ENCODE measurements at places on chromosomes 5 and 9.

DNA sequence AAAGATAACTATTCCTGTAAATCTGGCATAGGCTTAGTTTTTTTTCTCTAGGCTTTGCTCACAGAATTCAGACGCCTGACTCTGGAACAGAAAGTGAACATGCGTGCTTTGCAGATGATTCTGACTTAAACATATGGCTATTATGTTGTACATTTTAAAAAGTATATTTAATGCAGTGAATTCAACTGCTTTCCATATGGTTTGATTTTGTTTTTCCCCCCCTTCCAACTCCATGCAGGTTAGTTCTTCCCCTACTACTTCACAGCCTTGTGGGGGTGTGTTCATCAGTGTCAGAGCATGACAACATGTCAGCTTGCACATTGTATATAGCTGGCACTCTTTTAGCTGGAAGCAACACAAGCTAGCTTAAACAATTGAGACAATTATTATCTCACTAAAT is 226.8 kb downstream of the TMEM167A start:
- no peaks in the 10 kb centered on the region for H3K36me3 ChIP-seq
- H3K4me1 ChIP-seq, result no peaks in the 10 kb centered on the region
- H3K27ac ChIP-seq, result no peak overlapping the region
- DNase-seq, result no peak
- no peaks in the 10 kb centered on the region for H3K27me3 ChIP-seq
- no peak overlapping the region for H3K4me3 ChIP-seq

GRCh38 chr9:82231411-82231810 is 242.8 kb downstream of the SPATA31D1 start:
- H3K36me3 ChIP-seq, result no peaks in the 10 kb centered on the region
- H3K4me1 ChIP-seq, result peaks cover 7% of the 10 kb centered on the region
- H3K27ac ChIP-seq, result no peak overlapping the region
- DNase-seq, result no peak
- no peak overlapping the region for H3K4me3 ChIP-seq

- H3K4me1 ChIP-seq, result no peaks in the 10 kb centered on the region
- DNase-seq, result no peak
- H3K27ac ChIP-seq, result no peak overlapping the region
- no peak overlapping the region for H3K4me3 ChIP-seq
- no peaks in the 10 kb centered on the region for H3K36me3 ChIP-seq
- H3K27me3 ChIP-seq, result no peaks in the 10 kb centered on the region
Observed at GRCh38 chr5:163269624-163270023, 167.8 kb upstream of the CCNG1 start.

GRCh38 chr9:26950521-26950920 is 3.5 kb upstream of the PLAA start:
- H3K27ac ChIP-seq, result no peak overlapping the region
- H3K4me3 ChIP-seq, result no peak overlapping the region
- DNase-seq, result no peak
- no peaks in the 10 kb centered on the region for H3K36me3 ChIP-seq

DNA sequence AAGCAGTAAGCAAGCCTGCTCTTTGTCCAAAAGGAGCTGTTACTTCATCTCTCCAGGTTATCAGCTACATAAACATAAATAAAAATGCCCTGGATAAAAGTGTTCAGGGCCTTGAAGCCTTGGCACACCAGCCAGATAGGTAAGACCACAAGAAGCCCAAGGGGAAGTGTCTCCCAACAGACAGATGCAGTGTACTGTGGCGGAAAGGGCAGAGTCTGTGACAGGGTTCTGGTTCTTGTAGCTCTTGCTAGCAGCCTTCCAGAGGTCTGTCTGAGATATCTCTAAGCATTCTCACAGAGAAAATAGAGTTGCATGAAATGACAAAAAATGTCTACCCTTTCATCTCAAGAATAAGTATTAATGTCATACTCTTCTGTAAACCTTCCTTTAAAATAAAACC is 30.1 kb downstream of the ISOC1 start:
- peaks cover 12% of the 10 kb centered on the region for H3K4me1 ChIP-seq
- no peaks in the 10 kb centered on the region for H3K27me3 ChIP-seq
- no peak overlapping the region for H3K4me3 ChIP-seq
- no peak for DNase-seq
- H3K27ac ChIP-seq, result no peak overlapping the region

DNA sequence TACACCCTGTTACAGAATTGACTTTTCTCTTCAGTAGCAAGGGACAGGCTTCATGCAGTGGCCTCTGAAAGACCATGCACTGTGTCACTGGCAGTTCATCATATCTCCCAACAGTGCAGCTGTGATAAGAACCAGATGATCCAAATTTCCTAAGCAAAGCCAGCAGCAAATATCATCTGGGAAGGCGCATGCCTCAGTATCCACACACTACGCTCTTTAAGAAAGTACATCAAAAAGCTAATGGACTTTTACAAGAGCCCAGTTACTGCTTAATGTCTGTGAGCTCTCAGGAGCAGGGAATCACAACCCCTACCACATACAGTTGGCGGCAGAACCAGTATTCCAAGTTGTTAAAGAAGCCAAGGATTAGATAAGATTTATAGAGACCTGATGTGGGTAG is 25.1 kb downstream of the ADAMTSL1 start:
- H3K27me3 ChIP-seq, result no peaks in the 10 kb centered on the region
- H3K36me3 ChIP-seq, result no peaks in the 10 kb centered on the region
- no peak overlapping the region for H3K4me3 ChIP-seq
- H3K4me1 ChIP-seq, result no peaks in the 10 kb centered on the region

GRCh38 chr5:161676103-161676502 is 9.4 kb upstream of the GABRA6 start:
- no peak overlapping the region for H3K4me3 ChIP-seq
- no peaks in the 10 kb centered on the region for H3K4me1 ChIP-seq
- DNase-seq, result no peak

DNA sequence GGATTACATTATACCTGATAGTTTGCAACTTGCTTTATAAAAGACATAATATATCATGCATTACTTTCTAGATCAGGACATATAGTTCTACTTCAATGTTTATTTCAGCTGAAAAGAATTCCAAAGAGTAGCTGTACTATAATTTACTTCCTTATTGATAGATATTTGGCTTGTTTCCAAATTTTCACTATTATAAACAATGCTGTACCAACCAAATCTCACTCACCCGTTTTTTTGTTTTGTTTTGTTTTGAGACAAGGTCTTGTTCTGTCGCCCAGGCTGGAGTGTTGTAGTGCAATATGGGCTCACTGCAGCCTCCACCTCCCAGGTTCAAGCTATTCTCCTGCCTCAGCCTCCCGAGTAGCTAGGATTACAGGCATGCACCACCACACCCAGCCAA is 132.7 kb downstream of the GNAQ start:
- H3K27me3 ChIP-seq, result no peaks in the 10 kb centered on the region
- no peaks in the 10 kb centered on the region for H3K36me3 ChIP-seq
- no peak overlapping the region for H3K27ac ChIP-seq
- no peaks in the 10 kb centered on the region for H3K4me1 ChIP-seq
- no peak for DNase-seq
